ENCODE measurements at places on chromosomes 4 and X.
A peak's percentile ranks its signal among the peaks of the same experiment; 100 is the strongest.

- no peak for DNase-seq
- H3K36me3 ChIP-seq: no peaks in the 10 kb centered on the region
- H3K4me1 ChIP-seq: no peaks in the 10 kb centered on the region
These were observed 1122.3 kb upstream of the PCDH10 start for GRCh38 chr4:132026816-132027215.

DNA sequence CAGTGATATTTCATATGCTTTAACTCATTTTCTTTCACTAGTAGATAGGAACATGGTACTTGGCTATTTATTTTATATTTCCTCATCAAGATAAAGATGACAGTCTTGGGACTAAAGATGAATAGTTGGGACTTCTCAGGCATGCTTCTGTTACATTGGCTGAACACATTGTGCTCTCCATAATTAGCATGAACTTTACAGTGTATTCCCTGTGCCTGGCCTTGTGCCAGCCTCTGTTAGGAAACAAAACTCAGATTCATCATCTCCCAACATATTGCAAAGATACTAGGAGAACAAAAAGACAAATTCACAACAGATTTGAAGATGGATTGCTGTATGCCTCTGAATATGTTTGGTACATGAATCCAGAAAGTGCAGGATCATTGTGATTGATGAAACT, 26.4 kb downstream of the GRIA2 start:
- H3K36me3 ChIP-seq: no peaks in the 10 kb centered on the region
- H3K27me3 ChIP-seq: no peaks in the 10 kb centered on the region
- no peak overlapping the region for H3K27ac ChIP-seq
- DNase-seq: no peak
- no peak overlapping the region for H3K4me3 ChIP-seq

DNA sequence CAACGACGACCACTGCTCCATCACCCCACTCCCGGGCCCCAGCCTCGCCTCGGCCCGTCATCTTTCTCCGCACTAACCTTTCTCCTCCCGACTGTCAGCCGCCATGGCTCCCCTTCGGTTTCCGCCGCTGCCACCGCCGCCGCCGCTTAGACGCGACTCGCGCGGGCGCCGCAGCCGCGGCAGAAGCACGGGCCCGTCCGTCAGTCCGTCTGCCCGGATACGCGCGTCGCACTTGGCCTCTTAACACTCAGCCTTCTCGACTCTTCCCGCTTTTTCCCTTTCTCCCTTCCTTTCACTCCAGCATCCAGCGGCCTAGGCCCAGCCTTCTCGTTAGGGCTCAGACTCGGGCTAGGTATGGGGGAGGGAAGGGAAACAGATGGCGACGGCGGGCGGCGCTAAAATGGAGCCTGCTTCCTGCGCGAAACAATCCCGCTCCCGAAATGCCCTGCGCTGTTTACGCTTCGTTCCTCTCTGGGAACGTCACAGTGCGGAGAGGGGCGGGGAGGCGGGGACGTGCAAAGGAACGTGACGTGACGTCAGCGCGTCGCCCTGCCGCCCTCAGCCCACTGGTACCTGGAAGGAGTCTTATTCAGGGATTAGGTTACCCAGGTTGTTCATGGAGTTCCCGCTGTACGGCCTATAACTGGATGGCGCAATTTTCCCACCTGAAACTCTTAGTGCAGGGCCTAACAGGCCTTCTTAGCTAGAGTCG, at the start of gene YTHDC1:
YTHDC1 (minus strand) TSS at position 442 of the 712 bp plus-strand sequence; CDS start at position 105, 337 bp downstream.
- H3K27ac ChIP-seq: peak within 1 kb of the TSS; percentile 95
- peak; percentile 96 for DNase-seq
- H3K4me1 ChIP-seq: peaks cover 32% of the 10 kb centered on the region
- H3K36me3 ChIP-seq: peaks cover 24% of the 10 kb centered on the region
- H3K4me3 ChIP-seq: peak within 1 kb of the TSS; percentile 97

GRCh38 chr4:180436361-180436760, 1806.8 kb upstream of the TENM3 start:
- no peak for DNase-seq
- H3K4me3 ChIP-seq: no peak overlapping the region
- no peaks in the 10 kb centered on the region for H3K4me1 ChIP-seq
- no peak overlapping the region for H3K27ac ChIP-seq
